ENCODE measurements at places on chromosomes 3 and 15.
A peak's percentile ranks its signal among the peaks of the same experiment; 100 is the strongest.

DNA sequence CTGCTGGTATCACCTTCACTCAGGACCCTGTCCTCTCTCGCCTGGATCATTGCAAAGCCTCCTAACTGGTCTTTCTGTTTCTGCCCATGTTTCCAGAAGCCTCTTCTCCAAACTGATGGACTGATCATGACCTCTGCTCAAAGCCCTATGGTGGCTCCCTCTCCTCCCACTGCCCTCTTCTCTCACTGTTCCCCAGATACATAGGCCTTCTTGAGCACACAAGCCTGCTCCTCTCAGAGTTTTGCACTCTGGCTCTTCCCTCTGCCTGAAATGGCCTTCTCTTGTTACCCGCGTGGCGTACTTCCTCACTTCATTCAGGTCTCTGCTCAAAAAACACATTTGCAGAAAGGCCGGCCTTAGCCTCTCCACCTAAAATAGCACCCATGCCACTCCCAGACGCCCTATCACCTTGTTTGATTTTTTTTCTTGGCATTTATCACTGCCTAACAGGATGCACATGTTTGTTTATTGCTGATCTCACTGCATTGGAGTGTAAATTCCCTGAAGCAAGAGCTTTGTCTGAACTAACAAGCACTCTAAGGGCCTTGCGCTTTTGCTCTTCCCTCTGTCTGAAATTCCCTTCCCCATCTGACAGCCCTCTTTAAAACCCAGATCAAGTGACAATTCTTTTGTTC is 1.4 kb upstream of the ETFA start:
- DNase-seq = no peak

GRCh38 chr15:63981596-63982320 is 64.5 kb downstream of the DAPK2 start:
- no peak for DNase-seq

- DNase-seq = no peak
These were observed 23.9 kb upstream of the MOBP start for GRCh38 chr3:39443530-39443929.

GRCh38 chr3:13362551-13362950 is 57.6 kb downstream of the NUP210 start:
- no peak for DNase-seq

GRCh38 chr15:75204340-75205063 is 2.8 kb downstream of the C15orf39 start:
- DNase-seq = peak; percentile 35

DNA sequence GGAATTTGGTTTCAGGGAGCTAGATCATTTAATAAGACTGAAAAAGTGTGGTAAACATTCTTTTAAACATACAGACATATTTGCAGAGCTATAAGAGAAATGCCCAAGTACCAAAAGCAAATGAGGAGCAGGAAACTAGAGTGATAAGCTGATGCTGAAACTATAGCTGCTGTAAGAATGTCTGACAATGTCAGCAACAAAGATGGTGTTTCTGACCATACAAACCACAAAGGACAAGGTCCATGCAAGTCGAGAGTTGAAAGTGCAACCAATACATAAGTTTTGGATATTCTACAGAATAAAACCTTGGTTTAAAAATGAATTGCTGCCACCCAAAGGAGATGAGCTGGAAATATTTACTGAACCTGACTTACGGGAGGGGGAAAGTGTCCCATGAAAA is 610.2 kb downstream of the TBL1XR1 start:
- no peak for DNase-seq

GRCh38 chr3:99639579-99639978 is 1.2 kb downstream of the COL8A1 start:
- no peak for DNase-seq

DNA sequence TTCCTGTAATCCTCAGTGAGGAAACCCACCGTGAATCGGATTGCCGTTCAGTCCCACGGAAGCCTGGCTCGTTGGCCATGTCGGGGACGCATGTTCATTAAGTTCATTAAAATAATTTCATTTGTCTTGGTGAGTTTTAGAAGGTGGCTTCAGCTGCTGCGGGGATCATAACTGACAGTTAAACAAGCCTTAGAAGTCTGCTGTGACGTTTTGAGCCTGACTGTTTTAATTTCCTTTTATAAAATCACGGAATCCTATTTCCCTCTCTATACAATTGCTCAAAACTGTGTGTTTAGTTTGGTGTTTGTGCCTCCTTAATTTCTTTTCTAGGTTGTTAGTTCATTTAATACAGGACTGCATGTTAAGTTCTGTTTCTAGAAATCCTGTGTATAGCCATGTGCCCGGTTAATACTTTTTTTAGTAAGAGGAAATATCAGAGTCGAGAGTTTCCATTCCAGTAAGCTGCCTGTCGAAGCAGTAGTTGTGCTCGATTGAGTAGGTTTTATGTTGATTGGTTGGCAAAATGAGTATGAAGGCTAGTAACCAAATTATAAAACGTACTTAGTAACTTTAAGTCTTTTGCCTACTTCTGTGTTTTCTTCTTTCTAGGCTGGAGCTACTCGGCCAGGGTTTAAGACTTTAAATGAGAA is 705 bp downstream of the NIPA2 start:
- DNase-seq = no peak

DNA sequence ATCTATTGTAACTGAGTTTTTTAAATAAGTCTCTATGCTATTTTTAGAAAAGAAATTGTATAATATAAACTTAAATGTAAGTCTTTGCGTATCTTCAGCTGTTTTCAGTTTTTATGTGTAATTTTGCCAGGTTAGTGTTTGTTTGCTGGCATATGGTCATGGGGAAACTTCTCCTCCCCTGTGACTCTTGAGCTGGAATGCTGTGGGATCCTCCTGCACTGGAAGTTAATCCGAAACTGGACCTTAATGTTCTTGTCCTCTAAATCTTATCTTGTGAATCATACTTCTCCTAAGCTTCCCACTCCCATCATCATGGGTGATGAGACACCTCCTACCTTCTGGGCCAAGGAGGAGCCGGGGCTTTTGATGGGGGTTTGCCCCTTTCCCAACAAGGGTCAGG is 52.4 kb upstream of the CHST2 start:
- DNase-seq = no peak

DNA sequence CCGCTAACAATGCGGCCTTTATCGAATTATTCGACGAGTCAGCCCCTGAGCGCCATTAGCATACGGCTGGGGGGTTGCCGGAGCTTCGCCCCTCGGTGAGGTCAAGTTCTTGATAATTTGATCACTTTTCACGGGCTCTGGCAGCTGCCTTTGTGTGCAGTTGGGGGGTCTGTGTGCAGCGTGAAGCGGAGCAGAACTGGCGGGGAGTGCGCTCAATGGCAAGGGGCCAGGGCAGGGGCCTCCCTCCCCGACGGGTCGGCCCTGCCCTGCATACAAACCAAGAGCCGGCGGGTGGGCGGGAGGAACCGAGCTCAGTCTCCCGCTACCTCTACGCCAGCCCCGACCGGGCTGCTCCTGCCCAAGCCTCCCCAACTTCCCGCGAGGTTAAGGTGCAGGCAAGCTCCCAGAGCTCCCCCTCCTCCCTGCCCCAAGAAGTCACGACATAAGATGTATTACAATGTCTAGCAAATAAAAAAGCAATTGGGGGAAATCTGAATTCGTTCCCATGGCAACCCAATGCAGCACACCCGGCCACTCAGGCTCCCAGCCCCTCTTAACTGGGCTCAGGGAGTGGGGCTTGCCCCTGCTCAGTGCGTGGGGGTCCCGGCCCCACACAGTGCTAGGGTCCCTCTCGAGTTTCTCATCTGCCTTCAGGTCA is 34.1 kb upstream of the POLG start:
- no peak for DNase-seq
